ENCODE measurements at places on chromosomes 7 and 10.

GRCh38 chr10:84546609-84547008 lies 218.2 kb downstream of the CCSER2 start:
- DNase-seq = no peak

GRCh38 chr7:137545059-137545716 lies 201.7 kb upstream of the PTN start:
- DNase-seq = no peak

DNA sequence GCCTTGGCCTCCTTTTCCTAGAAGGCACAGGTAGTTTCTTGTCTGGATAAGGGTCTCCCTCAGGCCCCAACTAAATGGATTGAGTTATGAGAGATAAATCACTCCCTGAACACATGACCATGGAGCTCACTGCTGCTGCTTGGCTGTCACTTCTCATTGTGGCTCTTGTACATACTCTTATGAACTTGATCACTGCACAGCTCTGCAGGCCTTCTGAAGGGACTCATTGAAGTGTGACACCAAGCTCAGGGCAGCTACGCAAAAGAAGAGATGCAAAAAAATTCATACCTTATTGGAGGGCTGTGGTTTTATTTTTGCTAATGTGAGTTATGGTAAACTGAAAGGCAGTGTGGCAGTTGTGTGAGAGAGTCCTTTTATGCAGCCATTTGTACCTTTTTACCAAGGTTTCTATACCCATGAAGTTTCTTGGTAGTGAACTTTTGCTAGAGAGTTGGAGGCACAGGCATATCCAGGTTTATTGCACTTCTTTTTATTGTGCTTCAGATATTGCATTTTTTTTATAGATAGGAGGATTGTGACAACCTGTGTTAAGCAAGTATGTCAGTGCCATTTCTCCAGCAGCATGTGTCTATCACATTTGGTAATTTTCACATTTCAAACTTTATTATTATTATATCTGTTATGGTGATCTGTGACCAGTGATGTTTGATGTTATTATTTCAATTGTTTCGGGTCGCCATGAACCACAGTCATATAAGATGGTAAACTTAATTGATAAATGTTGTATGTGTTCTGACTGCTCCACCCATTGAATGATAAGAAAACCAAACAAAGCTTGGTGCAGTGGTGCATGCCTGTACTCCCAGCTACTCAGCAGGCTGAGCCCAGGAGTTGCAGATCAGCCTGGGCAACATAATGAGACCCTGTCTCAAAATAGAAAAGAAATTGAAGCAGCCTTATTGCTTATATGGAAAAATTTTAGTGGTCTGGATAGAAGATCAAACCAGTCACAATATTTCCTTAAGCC lies 100.6 kb downstream of the LRRC4 start:
- no peak for DNase-seq

DNA sequence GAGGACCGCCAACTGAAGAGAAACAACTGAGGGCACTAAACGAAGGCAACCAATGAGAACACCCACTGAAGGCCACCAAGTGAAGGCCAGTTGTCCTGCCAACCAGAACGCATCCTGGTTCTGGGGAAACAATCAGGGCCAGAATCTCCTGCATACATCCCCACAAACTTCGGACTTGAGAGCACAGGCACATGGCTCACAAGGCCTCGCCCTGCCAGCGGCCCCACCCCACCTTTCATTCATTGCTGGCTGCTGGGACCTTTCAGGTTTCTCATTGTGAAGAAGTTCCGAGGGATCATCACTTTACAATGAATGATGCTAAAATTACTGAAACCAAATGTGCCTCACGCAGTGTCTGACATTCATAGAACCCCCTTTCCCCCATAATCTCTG lies 79.2 kb upstream of the ABI1 start:
- DNase-seq = no peak

DNA sequence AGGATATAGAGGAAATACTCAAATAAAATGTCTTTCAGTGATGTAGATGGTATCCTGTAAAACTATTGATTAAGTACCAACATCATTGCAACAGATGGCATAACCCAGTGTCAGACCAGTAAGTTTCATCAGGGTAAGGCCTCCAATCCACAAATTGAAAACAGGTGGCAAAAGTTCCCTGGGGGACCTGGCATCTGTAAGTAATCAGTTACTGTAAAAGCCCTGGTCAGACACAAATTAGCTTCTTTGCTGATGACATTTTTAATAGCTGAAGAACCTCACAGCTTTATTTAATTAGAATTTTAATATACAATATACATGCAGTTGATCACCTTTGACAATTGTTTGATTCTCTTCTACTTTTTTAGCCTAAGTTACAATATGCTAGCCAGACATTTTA lies 152.5 kb downstream of the PLXDC2 start:
- DNase-seq = no peak

DNA sequence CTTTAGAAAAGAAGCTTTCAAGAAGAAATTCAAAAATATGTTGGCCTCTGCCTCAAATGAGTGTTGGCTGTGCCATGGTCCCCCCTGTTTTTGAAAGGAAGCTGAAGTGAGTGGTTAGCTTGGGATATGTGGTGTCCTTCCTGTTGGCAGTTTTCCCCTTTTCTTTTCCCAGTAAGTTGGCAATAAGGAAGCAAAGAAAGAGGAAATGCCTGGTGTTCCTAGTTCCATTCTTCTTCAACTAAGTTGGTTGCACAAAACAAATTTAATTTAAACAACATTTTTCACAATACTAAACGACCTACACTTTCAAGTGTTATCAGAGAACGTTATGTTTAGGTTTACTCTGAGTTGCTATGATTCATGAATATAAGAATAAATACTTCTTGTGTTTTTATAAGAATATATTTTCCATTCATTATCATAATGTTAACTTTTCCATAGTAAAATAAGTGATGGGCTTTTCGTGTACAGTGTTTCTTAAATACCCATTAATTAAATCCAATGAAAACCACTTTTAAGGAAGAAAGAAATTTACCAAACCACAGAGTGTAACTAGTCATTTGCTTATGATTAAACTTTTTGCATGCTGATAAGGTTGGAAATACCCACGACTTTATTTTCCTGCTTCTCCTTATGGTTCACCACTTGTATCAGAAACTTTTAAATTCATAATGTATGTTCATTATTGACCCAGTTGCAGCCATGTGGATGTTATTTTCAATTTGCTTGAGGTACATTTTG lies 7.7 kb downstream of the HDAC9 start:
- no peak for DNase-seq

- DNase-seq = no peak
These were observed 148.3 kb upstream of the PHYHIPL start for GRCh38 chr10:59027975-59028655.

DNA sequence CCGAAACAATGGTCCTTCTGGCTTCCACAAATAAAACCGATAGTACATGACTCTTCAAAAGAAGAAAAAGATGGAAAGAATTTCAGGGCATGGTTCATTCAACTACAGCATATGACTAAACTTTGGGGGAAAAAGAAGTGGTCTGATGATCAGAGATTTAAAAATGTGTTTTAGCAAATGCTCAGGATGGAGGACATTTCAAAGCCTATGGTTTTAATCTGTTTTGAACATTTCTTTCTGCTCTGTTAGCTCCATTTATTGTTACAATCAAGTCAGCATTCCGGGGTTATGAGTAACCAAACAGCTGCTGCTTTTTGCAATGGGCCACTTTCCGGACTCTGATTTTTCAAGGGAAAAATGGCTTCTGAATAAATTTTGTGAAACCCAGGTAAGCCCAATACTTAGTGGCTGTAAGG lies 142.4 kb downstream of the CUBN start:
- no peak for DNase-seq

GRCh38 chr10:102918817-102919245 lies 737 bp downstream of the CNNM2 start:
- no peak for DNase-seq

- no peak for DNase-seq
These were observed 21.9 kb downstream of the PSAP start for GRCh38 chr10:71829171-71829570.

DNA sequence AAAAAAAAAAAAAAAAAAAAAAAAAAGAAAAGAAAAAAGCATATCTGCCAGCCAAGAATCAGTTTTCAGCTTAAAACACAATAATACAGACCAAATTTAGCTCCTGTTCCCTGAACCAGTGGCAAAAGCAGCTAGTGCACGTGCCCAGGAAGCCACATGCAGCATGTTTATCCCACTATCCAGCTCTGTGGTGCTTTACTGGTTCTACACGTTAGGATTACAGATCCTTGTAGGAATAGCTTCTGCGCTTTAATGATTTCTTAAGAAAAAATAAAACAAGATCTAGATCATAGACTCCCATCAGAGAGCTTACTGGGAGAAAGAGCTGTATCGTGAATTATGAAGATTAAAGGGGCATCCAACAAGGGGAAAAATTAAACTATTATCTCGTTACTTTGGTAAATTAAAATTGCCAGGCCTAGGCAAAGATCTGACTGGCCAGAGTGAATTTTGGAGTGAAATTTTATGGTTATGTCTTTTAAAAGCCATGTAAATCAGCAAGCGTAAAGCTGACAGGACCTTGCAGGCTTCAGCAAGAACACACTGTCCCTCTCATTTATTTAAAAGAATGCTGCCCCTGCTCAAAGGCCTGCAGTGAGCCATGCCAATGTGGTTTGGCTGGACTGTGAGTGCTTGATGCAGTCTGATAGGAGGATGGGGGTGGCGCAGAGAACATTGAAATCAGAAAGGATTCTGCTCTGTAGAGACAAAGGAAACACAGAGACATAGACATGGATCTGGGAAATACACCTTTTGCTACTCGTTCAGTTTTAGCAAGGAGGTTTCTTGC lies 177.3 kb upstream of the PHYHIPL start:
- DNase-seq = no peak

GRCh38 chr7:668139-668931 lies 58.2 kb upstream of the DNAAF5 start:
- DNase-seq = no peak

DNA sequence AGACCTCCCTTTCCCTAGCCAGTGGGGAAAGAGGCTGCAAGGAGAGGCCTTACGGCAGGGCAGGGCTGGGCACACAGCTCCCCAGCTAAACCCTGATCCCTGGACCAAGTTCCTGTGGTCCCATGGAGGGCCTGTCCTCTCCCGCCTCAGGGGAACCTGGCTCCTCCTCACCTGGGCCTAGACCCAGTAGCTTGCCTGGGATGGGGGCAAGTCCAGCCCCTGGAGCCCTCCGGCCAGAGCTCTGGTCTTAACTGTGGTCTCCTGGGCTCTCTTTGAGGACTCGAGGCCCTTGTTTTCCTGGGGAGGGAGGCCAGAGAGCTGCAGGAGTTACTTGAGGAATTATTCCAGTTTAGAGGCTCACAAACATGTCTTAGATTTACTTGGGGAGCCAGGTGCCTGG lies 1.5 kb downstream of the ZP3 start:
- no peak for DNase-seq

DNA sequence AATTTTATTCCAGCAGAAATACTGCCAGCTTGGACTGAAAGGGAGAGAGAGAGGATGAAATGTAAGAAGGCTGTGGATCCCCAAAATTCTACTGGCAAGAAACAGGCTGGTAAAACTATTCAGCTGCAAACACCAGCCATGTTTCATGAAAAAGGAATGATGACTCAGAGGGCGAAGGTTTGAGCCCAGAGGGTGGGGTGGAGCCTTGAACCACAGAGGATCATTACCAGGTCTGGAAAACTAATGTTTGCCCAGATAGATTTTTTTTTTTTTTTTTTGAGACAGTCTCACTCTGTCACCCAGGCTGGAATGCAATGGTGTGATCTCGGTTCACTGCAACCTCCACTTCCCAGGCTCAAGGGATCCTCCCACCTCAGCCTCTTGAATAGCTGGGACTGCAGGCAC lies 41.7 kb upstream of the NRF1 start:
- no peak for DNase-seq

DNA sequence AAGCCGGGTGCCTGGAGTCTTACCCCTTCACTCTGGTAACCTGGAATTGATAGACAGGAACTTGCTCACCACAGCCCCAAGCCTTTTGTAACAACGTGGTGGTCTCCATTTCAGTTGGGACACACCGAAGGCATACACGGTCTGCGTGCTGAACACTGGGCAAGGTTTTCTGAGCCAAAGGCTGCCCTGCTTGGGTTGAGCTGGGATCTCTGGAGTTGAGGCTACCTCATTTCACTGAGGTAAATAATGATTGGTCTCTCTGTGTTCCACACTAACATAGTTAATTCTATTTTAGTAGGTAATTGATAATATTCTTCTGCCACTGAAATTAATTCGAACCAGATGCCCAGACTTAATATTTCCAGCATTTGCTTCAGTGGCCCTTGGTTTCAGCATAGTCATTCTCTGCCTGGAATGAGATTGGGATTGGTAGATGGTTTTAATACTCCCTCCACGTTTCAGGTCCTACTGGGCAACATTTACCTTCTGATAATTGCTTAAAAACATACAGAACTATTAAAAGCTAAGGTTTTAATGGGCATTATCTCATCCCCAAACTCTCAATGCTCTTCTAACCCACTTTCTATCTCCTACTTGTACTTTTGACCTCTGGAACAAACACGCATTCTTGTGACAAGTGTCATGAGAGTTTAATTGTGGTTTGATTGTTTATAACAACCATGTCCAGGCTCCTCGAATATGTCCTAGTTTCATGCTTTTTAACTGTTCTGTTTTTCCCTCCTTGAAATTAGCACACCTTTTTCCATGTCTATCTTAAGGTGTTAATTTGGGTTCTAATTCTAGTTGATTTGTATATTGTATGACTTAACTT lies 202.3 kb upstream of the KLF6 start:
- no peak for DNase-seq

DNA sequence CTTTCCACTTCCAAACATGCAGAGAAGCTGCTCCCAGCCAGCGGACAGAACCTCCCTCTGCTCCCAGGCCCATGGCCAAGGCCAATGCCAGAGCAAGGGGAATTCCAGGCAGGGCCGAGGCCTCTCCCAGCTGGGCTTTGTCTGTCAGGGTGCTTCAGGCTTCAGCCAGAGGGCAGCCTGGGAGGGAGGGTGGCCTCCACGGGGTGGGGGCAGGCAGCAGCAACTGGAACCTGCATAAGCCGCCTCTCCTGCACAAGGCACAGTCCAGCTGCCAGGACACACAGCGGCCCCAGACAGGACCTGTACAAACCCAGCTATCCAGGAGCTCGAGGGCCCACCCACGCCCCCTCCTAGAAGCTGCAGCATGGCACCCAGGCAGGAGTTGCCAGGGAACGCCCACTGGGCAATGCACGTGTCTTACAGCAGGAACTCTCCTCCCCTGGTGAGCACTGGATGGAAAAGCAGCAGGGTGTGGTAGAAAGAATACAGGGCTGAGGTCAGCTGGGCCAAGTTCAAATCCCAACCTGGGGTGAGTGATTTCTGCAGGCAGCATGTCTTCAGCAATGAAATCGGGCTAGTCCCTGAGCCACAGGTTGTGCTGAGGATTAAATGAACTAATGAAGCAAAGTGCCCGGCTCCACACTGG lies 7.6 kb downstream of the FAM53B start:
- DNase-seq = no peak

- DNase-seq = no peak
These were observed 2.9 kb downstream of the EIF3B start for GRCh38 chr7:2357571-2357970.

Data from stimulated activated CD8-positive, alpha-beta memory T cell treated with anti-CD3 and anti-CD28 coated beads, Interleukin-4, amount 100 ng/mL, for 1 hour (primary cell).